Astrocyte of the spinal cord (primary cell): ENCODE measurements at places on chromosomes 11 and 22.

DNA sequence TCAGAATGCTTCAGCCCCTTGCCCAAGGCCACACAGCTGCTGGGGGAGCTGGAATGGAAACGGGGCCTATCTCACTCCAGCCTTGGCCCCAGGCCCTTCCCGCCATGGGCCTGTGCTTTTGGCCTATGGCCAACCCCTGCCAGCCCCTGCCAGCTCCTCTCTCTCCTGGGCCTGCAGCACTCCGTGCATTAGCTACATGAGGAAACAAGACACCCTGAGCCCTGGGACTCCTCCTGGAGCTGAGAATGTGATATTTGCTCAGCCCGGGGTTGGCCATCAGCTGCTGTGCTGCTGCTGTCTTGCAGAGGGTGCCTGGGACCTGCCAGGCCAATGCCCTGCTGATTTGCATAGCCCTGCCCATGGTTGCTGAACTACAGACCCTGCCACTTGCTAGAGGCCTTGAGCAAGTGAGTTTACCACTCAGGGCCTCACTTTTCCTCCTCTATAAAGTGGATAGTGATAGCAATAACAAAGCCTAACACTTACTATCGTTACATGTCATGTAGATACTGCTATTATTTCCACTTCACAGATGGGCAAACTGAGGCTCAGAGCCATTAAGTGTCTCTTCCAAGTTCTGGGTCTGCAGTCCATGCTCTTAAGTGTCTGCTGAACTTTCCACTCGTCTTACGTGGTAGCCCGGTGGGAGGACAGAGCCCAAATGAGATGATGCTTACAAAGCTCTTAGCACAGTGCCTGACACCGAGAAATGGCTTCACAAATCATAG is 99.6 kb downstream of the KIAA1671 start:
- DNase-seq = no peak

DNA sequence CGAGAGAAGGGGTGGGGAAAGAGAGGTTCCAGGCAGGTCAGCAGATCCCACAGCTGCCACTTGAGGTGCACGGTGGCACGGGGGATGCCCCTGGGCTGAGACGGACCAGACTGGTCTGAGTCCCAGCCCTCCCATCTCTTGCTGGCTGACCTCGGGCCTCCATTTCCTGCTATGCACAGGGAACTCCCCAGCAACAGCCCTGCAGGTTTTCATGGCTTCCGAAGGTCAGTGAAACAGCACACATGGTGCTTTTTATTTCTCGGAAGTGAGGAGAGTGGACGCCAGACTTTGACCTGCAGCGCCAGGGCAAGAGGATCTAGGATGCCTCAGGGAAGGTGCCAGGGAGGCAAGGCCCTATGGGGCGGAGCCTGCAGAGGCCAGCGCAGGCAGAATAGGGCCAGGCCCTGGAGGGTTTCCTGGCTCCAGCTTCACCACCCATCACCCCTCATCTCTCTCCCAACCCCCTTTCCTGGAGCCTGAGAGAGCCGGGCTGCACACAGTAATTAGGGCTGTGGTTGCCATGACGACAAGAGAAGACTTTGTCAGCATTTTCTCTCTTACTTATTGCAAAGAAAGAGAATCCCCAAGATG is 29.5 kb downstream of the SLC22A12 start:
- no peak for DNase-seq

DNA sequence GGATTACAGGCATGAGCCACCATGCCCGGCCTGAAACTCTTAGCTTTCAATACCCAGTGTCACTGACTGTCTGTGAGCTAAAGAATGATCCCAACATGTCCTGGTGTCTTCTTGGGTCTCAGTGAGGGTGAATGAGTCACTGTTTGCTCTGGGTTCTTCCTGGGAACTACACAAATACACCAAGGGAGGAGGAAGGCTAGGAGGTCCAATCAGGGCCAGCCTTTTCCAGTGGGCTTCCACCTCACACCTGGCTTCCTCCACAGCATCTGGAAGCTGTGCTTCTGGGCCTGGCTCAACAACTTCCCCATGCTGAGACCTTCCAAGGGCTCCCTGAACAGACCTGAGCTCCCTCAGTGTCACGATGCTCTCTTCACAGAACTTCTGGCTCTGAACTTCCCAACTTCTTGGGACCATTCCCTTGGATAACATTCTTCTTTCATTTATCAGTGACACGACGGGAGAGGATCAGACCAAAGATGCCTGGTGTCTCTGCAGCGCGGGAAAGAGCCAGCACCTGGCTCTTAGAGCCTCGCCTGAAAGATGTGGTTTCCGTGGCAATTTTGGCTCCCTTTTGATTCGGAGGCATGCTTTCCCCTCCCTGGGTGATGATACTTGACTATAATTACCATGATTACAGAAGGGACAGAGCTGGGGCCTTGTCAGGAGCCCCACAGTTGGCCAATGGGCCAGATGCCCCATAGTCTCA is 22.3 kb upstream of the CHRM4 start:
- no peak for DNase-seq

GRCh38 chr22:32721328-32722180 is 80.0 kb upstream of the TIMP3 start:
- DNase-seq = no peak

GRCh38 chr11:100908746-100909145 is 220.9 kb downstream of the PGR start:
- DNase-seq = peak; percentile 73

GRCh38 chr22:41263704-41264103 is 22.3 kb downstream of the RANGAP1 start:
- DNase-seq = no peak
